Naive thymus-derived CD8-positive, alpha-beta T cell (primary cell): ENCODE measurements at places on chromosomes 13 and 19.

DNA sequence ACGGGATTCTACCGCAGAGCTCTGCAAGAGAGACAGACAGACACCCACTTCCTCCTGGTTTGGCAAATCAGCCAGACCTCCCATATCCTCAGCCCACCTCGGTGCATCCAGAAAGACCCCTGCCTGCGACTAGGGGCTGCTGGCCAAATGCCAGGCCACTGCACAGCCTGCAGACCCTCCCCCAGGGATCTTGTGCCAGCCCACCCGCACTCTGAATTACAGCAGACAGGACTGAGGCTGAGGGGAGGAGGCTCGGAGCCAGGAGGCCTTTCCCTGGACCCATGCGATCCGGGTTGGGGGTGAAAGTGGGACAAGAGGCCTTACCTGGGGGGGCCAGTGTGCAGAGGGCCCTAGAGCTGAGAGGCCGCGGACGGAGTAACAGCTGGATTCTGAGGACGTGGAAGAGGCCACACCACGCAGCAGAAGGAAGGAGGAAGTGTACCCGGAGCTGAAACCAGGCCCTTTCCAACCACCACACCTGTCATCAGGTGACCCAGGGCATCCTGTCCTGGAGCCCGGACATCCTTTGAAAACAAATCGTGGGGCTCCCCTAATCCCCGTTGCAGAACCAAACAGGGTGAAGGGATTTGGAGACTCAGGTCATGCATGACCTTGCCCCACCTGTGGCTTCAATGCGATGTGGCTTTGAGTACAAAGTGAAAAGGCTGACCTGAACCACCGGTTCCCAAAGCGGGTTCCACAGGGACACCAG lies 993 bp downstream of the FUT6 start:
- no peak for DNase-seq
- H3K27ac ChIP-seq, result no peak overlapping the region
- H3K4me3 ChIP-seq, result no peak overlapping the region
- H3K36me3 ChIP-seq, result no peaks in the 10 kb centered on the region

DNA sequence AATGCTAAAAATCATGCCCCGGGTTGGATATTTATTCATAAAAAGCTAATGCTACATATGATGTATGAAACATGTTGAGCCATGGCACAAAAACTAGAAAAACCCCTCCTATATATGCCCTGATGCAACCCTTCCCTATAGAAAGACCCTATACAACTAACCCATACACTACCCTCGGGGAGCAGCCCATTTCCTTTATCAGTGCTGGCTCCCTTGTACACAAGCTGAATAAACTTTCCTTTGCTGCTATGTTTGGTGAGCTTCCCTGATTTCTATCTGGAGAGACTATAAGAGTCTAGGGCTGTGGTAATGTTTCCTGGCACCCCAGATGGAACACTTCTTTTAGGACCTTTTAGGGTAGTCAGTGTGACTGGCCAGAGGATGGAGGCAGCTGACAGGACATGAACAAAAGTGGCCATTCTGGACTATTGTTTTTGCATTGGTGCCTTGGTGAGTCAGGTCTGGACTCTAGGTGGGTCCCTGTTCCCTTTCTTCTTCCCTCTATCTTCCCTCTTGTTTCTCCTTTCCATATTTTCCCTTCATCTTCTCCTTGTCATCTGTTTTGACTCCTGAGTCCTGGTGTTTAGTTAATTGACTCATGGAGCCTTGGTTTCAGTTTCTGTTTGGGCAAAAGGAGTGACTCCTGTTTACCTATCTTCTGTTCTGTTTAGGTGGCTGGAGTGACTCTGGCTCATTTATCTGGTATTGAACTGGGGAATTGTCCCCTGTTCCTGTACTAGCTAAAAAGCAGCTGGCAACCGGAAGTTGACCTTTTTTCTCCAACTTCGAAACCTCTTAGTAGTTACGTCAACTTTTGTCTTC lies 1321.8 kb upstream of the PCDH9 start:
- H3K4me3 ChIP-seq, result no peak overlapping the region
- H3K27me3 ChIP-seq, result no peaks in the 10 kb centered on the region
- DNase-seq, result no peak
- H3K36me3 ChIP-seq, result no peaks in the 10 kb centered on the region

- H3K36me3 ChIP-seq, result peaks cover 2% of the 10 kb centered on the region
- H3K4me3 ChIP-seq, result peak overlapping the region; percentile 70
- peak; percentile 37 for DNase-seq
- H3K27ac ChIP-seq, result peak overlapping the region; percentile 28
These were observed 607 bp upstream of the SYNE4 start for GRCh38 chr19:36009220-36009619.

- H3K4me1 ChIP-seq, result peaks cover 4% of the 10 kb centered on the region
- H3K27ac ChIP-seq, result no peak overlapping the region
- H3K36me3 ChIP-seq, result no peaks in the 10 kb centered on the region
- H3K4me3 ChIP-seq, result no peak overlapping the region
- DNase-seq, result no peak
These were observed 226.3 kb downstream of the SLC7A1 start for GRCh38 chr13:29369060-29369743.

GRCh38 chr19:6392221-6393073 lies 517 bp downstream of the GTF2F1 start:
- H3K36me3 ChIP-seq, result peaks cover 6% of the 10 kb centered on the region
- no peaks in the 10 kb centered on the region for H3K27me3 ChIP-seq
- DNase-seq, result no peak
- peak overlapping the region; percentile 99 for H3K27ac ChIP-seq
- H3K4me1 ChIP-seq, result peaks cover 19% of the 10 kb centered on the region
- peak overlapping the region; percentile 87 for H3K4me3 ChIP-seq
